ENCODE measurements at places on chromosomes 16 and 17. TPM values are rescaled to one million over a fixed set of nuclear protein-coding genes. Genes with fewer than 3 reads are reported as not detected.

Gene TK2
- total RNA-seq = 16.8 TPM

Gene VWA3A
- 0.52 TPM for total RNA-seq

Gene KRT17
- not detected for total RNA-seq

Gene CLUH
- total RNA-seq = 205 TPM

Gene INCA1
- 3.2 TPM for total RNA-seq

Gene UTS2R
- total RNA-seq = 2.1 TPM

Gene PPP1R1B
- 0.55 TPM for total RNA-seq

Gene JPH3
- total RNA-seq = 0.12 TPM

Gene MED9
- total RNA-seq = 42.0 TPM

Gene MSLN
- 4.6 TPM for total RNA-seq

Gene CD7
- total RNA-seq = 0.64 TPM

- DNase-seq = peak; percentile 40
These were observed 475.9 kb upstream of the CCL2 start for GRCh38 chr17:33779234-33779591.

- no peak for DNase-seq
These were observed 58.1 kb downstream of the ZDHHC7 start for GRCh38 chr16:84953190-84953746.

GRCh38 chr16:75983296-75983695 lies 257.0 kb upstream of the CPHXL start:
- no peak for DNase-seq

- peak; percentile 52 for DNase-seq
These were observed 87.7 kb downstream of the MRM3 start for GRCh38 chr17:869567-870525.

GRCh38 chr16:50315346-50315997 lies 49.1 kb downstream of the ADCY7 start:
- no peak for DNase-seq

- peak; percentile 38 for DNase-seq
These were observed 115.4 kb downstream of the USP22 start for GRCh38 chr17:20927308-20927977.

DNA sequence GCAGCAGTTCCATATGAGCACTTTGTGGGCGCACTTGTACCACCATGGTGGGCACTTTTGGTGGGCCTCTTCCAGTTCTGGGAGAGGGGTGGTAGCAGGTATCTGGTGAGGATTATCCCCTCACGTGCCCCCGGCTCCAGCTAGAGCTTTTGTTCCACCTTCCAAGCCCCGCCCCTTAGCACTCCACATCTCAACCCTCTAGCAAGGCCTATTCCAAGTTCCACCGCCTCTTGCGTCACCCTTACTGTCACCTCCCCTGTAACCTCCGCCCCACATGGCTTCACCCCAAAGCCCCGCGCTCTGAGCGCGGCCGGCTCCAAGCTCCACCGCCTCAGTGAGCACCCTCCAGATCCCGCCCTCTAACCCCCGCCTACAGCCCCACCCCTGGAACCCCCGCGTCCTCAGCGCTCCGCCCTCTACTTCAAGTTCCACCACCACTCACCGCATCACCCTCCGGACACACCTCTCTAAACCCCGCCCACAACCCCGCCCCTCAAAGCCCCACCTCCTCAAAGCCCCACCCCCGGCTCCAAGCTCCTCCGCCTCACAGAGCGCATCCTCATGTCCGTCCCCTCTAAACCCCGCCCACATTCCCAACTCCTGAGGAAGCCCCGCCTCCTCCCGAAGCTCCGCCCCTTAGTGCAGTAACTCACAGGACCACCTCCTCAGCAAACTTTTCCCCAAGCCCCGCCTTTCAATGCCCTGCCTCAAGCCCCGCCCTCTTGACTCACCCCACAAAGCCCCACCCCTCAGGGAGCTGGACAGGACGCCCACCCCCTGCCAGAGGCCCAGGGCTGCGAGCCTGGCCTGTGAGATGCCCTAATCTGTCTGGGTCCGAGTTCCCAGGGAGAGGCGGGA lies 11.1 kb downstream of the SCN4A start:
- DNase-seq = peak; percentile 67

DNA sequence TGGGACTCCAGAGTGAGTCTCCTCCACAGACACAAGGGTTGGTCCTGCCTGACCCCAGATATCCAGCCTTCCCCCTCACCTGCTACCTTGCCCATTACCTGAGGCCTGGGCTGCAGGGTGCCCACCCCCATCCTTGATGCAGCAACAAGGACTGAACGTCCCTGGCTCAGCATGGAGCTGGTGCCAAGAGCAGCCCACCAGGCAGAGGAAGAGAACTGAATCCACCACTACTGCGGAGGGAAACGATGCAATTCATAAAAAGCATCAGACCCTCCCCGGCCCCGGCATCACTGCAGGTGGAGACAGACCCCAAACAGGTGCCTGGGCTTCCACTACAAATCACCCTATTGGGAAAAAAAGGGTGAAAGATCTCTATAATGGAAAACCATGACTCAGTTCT lies 131.0 kb upstream of the TNRC6C start:
- no peak for DNase-seq

DNA sequence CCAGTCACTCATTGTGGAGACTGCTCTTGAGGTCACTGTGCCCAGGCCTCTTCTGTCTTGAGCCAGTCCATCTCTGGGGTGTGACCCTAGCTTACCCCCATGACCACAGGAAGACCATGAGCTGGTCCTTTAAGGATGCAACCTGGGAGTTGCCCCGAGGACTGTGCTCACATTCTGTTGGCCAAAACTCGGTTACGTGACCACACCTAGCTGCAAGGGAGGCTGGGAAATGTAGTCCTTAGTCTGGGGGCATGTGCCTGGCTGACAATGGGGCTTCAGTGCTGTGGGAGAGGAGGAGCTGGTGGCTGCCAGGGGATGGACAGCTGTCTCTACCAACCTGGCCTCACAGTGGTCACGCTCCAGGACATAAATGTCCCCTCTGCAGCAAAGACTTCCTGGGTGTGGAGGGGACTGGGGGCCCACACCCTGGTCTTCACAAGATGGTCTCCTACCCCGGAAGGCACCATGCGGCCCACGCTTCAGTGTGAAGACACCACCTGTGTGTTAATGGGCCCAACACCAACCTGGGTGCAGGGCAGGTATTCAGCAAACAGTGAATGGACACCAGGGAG lies 55.4 kb downstream of the JPH3 start:
- DNase-seq = no peak

GRCh38 chr17:42129109-42129837 lies 6.7 kb downstream of the HSPB9 start:
- peak; percentile 59 for DNase-seq

DNA sequence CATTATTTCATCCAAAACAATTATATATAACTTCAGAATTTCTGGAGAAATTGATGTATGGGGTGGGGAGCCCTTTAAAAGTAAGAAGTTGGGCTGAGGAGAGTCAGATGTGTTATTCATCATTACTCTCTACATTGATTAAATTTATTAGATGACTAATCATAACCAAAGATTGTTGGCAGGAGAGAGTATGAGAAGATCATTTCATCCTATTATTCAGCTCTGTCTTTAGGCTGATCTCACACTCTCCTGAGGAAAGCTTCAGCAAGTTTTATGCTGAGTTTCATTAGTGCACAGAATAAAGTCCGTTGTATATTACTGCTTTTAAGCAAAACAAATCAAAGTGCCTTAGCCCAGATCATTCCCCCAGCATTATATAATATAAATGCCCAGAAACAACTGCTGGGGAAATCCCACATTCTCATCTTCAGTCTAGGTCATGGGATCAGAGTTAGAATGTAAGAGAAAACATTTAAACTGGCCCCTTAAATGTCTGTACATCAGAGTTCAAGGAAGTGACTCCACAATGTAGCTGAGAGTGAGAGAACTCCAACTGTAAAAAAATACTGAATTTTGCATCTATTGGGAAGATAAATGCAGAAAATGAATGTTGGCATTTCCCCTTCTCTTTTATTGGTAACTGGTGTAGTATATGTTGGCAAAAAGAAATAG lies 130.1 kb upstream of the HLF start:
- no peak for DNase-seq

GRCh38 chr17:49748223-49748622 lies 15.7 kb downstream of the FAM117A start:
- no peak for DNase-seq

GRCh38 chr17:41474863-41475262 lies 6.1 kb downstream of the KRT35 start:
- no peak for DNase-seq

- DNase-seq = no peak
These were observed 18.1 kb upstream of the TMEM98 start for GRCh38 chr17:32909787-32910369.

GRCh38 chr17:61205931-61206330 lies 193.7 kb upstream of the TBX2 start:
- no peak for DNase-seq

- DNase-seq = no peak
These were observed 1.8 kb downstream of the CACNG4 start for GRCh38 chr17:66966298-66966697.

DNA sequence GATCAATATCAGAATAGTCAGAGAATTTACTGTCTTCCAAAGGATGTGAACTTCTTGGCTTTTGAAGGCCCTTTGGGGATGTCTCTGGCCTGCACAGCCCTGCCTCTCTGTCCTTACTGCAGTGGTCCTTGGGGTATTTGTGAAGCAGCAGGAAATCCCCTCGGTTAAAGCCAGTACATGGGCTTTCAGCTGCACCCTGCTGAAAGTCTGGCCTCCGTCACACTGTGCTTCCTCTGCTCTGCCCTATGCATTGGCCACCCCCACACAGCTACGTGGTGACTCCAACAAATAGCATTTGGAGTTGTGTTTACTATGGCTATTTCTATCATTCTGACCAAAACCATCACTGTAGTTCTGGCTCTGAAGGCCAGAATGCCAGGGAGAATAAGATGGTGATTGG lies 21.2 kb downstream of the SYCE1L start:
- DNase-seq = no peak

DNA sequence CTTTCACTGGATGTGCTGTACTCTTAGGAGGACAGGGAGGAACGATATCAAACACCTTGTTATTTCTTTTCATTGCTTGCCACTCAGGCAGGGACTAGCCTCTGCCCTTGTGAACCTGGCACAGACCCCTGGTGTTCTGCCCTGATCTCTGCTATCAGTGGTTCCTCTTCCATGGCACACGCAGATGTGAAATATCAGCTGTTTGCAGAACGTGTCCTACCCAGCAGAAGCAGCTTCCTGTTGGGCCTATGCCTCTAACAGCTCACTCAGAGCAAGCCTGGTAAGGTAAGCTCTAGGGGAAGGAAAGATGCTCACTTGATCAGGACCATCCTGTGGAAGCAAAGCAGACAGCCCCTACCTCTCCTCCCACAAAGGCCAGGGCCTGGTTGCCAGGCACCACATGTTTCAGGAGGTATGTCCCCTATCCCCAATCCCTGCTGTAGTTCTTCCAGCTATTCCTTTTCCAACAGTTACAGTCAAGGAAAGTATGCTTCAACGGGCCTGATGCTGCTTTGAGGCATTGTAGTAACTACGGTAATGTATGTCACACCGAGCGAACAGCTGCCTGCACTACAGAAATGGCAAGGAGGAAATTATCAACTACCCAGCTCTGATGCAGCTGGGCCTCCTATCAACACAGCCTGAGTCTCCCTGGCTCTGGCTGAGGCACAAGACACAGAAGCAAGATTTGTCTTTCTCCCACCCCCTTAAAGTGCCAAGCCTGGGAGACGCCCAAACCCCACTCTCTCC lies 41.3 kb upstream of the GFOD2 start:
- DNase-seq = no peak

DNA sequence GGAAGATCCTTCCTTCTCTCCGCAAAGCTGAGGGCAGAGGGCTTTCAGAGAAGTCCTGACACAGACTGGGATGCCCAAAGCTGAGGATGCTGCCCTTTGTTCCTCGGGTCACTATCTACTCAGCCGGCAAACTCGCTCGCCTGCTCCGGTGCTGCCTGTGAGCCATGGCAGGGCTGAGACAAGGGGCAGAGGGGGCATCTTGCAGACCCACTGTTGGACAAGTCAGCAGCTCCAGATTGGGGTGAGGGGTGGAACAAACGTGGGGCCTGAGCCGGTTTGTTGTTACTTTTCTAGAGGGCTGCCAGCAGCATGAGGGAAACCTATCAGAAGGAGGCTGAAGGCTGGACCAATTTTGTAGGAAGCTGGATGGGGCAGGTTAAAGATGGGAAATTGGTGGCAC lies 47.1 kb upstream of the PIK3R6 start:
- no peak for DNase-seq

DNA sequence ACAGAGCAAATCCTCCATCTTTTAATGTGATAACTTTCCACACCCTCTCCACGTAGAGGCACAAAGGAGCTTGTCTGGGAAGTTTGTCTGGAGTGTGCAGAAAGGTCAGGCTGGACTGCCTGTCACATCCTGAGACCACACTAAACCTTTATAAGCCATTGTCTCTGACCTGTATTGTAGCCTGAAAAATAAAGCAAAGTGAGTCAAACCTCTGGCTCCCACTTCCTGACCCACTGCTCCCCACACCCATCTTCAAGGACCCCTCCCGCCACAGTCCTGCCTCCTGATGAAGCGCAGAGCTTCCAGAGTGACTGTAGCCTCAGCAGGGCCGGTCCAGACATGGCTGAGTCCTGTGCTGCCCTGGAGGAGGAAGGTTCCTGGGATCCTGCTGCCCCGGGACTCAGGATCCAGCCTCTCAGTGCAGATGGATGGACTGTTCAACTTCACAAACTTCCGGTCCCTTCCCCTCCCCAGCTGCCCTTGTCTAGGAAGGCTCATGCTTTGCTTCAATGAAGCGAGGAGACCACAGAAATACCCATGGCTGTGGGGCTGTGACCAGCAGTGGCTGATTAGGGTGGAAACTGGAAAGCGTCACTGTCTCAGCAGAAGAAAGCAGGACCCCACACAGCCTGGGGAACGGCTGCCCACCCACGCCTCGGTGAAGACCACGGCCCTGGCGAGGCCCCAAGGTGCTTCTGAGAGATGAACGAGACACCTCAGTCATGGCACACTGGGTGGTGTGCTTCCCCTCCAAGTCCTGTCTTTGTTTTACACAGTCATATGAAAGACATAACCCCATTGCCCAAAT lies 30.9 kb upstream of the CLEC18B start:
- no peak for DNase-seq

GRCh38 chr17:49361129-49361901 lies 735 bp downstream of the ZNF652 start:
- peak; percentile 55 for DNase-seq

GRCh38 chr17:69874175-69874670 lies 200.8 kb upstream of the KCNJ16 start:
- DNase-seq = no peak

- DNase-seq = no peak
These were observed 65.7 kb upstream of the FOXF1 start for GRCh38 chr16:86444661-86445060.

DNA sequence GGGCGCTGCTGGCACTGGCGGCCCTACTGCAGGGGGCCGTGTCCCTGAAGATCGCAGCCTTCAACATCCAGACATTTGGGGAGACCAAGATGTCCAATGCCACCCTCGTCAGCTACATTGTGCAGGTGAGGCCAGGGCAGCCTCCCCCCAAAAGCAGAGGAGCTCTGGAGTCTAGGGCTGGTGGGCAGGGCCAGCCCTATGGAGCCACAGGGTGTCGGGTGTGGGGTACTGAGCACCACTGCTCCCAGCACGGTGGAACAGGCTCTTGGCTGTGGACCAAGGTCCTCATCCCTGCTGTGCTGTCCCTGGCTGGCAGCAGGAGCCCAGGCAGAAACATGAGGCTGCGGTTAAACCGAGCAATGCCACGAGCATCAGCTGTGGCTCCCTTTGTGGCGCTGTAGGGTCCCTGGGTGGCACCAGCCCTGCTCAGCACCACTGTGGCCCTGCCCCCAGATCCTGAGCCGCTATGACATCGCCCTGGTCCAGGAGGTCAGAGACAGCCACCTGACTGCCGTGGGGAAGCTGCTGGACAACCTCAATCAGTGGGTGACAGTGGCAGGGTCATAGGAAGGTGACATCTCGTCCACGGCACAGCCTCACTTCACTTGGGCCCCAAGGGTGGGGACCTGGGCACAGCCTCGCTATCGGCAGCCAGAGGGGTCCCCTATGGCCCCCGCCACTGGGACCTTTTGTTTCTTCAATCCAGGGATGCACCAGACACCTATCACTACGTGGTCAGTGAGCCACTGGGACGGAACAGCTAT lies 1.1 kb downstream of the DNASE1 start:
- DNase-seq = no peak

Measured in left ventricle myocardium superior (tissue), 1 donor.